ENCODE measurements at places on chromosomes 2 and 18. TPM values are rescaled to one million over a fixed set of nuclear protein-coding genes. Genes with fewer than 3 reads are reported as not detected.

- DNase-seq, result no peak
- H3K4me1 ChIP-seq, result no peaks in the 10 kb centered on the region
- no peak overlapping the region for H3K4me3 ChIP-seq
- no peaks in the 10 kb centered on the region for H3K27me3 ChIP-seq
- no peaks in the 10 kb centered on the region for H3K36me3 ChIP-seq
Measured at GRCh38 chr2:226327830-226328229, 471.8 kb downstream of the IRS1 start.

DNA sequence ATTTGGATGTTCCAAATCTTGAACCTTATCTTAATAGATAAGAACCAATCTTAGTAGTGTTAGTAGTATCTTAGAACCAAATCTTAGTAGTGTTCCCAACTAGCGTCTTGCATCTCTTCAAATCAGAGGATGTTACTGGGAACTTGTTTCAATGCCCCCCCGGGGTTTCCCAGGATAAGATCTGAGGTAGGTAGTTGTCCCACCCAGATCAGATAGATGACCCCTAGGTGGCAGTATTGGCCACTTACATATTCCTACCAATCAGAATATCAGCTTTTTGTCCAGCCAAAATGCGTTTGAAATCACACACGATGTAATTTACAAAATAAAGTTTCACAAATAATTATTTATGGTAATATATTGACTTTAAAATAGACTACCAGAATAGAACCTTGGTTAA is 314.8 kb downstream of the MBD2 start:
- H3K4me3 ChIP-seq, result no peak overlapping the region
- no peak for DNase-seq
- H3K27me3 ChIP-seq, result no peaks in the 10 kb centered on the region
- no peaks in the 10 kb centered on the region for H3K36me3 ChIP-seq

DNA sequence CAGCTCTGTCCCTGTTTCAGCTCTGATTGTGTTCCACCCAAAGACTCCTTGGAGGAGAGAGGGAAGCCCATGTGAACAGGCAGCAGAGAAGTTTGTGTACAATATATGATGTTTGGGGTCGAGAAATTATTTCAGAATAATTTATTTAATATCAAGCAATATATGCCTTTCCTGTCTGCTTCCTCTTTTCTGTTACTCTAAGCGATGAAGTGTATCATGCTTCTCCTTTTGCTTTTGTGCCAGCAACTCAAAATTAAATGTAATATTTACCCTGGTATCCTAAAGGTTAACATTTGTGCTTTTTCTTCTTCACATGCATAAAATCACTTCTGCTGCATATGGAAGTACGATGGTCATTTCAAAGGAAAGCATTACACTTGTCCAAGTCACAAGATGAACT is 2.4 kb upstream of the NTSR2 start:
- DNase-seq, result peak; percentile 28
- peaks cover 5% of the 10 kb centered on the region for H3K27me3 ChIP-seq
- peaks cover 9% of the 10 kb centered on the region for H3K4me1 ChIP-seq
- no peaks in the 10 kb centered on the region for H3K36me3 ChIP-seq

DNA sequence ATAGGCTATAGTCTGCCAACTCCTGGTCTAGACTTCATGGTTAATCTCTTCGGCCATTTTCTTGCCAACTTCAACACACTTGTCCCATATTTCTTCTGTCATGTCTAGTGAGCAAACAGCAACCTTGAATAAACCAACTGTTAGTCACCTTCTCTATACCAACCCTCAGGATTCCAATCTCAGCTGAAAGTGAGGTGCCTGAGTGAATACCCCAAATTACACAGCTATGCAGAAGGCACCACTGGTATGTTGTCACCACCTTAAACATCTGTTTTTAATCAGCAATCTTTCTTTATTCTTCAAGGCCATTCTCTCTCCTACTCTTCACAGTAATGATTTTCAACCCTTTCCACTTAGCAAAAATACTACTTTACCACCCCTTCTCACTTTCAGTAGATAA is 39.3 kb downstream of the THOC1 start:
- H3K27ac ChIP-seq, result no peak overlapping the region
- H3K4me3 ChIP-seq, result no peak overlapping the region
- no peak for DNase-seq
- peaks cover 26% of the 10 kb centered on the region for H3K36me3 ChIP-seq
- no peaks in the 10 kb centered on the region for H3K4me1 ChIP-seq

DNA sequence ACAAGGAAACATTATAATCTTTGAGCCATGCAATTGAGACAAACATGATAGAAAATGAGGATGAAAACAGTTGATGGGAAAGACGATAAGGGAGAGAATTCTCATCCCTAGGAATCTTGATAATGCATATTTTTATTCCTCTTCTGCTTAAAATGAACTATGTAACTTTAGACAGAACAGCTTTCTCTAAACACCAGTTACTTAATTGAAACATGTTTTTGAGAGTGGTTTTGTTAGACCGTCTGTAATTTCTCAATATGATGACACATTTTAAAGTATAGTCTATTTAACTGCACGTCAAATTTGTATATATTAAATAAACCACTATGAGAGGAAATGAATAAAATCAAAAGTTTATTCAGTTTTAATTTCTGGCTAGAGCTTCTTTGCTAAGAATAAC is 1453.9 kb upstream of the NXPH2 start:
- no peak overlapping the region for H3K27ac ChIP-seq
- DNase-seq, result no peak
- no peak overlapping the region for H3K4me3 ChIP-seq
- no peaks in the 10 kb centered on the region for H3K4me1 ChIP-seq

DNA sequence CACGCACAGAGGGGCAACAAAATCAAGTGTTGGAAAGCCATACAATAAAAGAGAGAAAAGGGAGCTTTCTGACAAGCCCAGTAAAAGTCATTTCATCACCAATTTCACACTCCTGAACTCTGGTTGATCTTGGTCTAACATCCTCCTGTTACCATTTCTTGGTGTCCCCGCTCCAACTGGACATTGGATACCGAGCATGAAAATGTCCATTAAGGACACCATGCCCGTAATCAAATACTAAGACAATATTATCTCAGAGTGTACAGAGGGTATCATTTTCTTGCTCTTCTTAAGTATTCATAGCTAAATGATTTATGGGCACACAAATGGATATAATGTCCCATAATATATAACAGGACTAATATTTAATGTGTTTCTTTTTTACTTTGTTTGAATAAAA is 218.9 kb downstream of the EPHA4 start:
- no peak overlapping the region for H3K27ac ChIP-seq
- no peaks in the 10 kb centered on the region for H3K27me3 ChIP-seq
- no peaks in the 10 kb centered on the region for H3K4me1 ChIP-seq
- H3K36me3 ChIP-seq, result no peaks in the 10 kb centered on the region
- H3K4me3 ChIP-seq, result no peak overlapping the region

DNA sequence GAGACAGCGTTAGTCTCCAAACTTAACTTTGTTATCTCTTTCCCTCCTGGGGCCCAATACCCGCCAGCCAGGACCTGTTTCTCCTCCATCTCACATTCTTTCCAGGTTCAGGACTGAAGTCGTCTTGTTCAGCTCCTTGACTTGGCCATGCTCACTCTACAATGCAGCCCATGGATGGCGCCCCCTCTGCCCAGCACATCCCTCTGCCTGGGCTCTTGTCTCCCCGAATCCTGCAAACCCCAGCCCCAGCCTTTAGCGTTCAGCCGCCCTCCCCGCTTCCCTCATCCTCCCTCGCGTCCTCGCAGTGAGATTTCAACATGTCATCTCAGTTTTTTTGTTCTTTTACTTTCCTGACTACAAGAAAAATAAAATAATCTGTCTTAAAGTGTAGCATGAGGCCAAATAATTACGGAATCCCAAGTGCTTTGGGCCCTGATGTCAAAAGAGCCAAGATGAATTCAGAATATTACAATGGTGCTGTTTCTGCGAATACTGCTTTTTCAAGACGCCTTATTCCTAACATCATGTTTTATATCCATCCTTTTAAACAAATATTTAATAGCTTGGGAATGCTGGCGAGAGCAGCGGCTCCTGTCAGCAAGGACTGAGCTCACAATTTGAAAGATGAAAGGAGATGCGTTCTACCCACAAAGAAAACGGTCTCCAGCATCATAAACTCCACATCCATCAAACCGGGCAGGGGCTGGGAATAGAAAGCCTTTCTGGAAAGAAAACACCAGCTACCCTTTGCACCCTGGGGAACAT is 1.0 kb downstream of the FAM178B start:
- peaks cover 4% of the 10 kb centered on the region for H3K4me1 ChIP-seq
- DNase-seq, result no peak
- no peak overlapping the region for H3K4me3 ChIP-seq
- H3K36me3 ChIP-seq, result no peaks in the 10 kb centered on the region
- H3K27me3 ChIP-seq, result no peaks in the 10 kb centered on the region

GRCh38 chr18:78903436-78904178 is 76.0 kb upstream of the SALL3 start:
- no peaks in the 10 kb centered on the region for H3K36me3 ChIP-seq
- no peaks in the 10 kb centered on the region for H3K27me3 ChIP-seq
- no peak overlapping the region for H3K27ac ChIP-seq
- H3K4me3 ChIP-seq, result no peak overlapping the region

DNA sequence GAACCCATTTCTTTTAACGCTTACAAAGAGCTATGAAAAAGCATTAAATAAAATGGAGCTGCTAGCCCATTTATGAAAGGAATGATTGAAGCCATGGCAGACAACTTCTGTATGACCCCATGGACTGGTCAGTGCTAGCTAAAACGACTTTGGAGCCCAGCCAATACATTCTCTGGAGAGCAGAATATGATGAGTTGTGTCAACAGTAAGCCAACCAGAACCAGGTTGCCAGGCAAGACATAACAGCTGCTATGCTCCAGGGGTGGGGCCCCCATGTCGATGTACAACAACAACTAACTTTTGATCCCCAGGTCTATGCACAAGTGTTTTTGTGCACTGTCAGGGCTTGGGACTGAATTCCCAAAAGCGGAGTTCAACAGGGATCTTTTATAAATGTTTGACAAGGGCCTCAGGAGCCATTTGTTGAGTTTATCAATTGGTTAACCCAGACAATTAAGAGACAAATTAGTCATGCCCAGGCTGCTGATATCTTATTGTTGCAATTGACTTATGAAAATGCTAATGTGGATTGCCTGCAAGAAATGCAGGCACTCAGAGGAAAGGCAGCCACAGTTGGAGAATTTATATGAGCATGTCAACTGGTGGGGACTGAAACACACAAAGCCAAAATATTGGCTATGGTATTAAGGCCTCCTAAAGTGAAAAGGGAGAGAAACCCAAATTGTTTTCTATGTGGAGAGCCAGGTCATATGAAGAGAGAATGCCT is 64.6 kb upstream of the MYO3B start:
- H3K27ac ChIP-seq, result no peak overlapping the region
- H3K4me3 ChIP-seq, result no peak overlapping the region
- no peaks in the 10 kb centered on the region for H3K36me3 ChIP-seq
- DNase-seq, result no peak

DNA sequence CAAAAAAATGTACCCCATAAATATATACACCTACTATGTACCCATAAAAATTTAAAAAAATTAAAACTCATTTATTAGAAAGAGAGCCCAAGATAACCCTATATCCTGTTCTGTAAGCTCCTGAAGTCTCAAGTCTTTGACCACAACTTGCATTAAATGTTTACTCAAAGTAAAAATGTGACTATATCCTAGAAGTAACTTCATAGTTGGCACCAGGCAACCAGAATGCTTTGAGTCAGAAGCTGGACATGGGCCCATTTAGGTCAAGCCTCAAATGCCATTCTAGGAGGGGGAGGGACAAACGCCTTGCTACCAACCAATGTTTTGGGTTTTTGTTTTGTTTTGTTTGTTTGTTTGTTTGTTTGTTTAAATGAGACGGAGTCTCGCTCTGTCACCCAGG is 9.3 kb upstream of the TBC1D8 start:
- no peaks in the 10 kb centered on the region for H3K27me3 ChIP-seq
- no peak for DNase-seq

DNA sequence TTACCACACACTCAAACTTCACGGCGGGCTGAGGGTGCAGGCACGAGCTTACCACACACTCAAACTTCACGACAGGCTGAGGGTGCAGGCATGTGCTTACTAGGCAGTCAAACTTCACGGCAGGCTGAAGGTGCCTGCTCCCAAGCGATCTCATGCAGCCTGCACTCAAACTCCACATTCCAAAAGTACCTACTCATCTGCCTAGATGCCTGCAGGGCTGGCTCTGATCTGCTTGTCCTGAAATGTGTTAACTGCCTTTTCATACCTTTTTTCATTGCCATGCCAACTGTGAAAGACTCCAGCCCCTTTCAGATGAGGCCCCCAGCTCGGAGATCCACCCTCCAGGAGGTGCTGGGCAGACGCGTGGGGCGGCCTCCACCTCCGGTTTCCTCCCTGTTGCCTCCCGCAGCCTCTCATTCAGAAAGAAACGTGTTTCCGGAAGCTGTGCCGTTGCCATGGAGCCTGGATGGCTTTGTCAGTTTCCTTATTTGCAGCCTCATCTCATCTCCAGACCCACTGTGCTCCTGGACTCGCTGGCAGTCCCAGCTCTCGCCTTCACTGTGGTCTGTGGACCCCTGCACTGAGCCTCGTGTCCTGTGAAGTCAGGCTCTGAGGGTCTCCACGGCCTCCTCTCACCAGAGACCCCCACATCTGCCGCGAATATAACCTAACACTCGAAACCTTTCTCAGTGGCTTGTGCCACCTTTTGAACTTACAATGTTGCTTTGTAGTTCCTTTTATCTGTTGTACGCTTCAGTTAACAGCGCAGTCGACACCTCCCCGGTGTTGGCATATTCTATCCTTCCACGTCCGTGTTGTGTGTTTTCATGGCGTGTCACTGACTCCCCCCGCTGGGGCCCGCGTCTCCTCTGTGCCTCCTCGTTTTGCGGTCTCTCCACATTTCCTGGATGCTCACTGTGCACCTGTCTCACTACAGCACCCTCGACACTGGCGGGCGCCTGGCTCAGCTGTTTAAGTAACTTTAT is 106.1 kb upstream of the ALKAL2 start:
- DNase-seq, result peak; percentile 65
- H3K36me3 ChIP-seq, result no peaks in the 10 kb centered on the region
- peak overlapping the region; percentile 79 for H3K27ac ChIP-seq
- H3K4me3 ChIP-seq, result peak overlapping the region; percentile 41

- no peak overlapping the region for H3K4me3 ChIP-seq
- no peaks in the 10 kb centered on the region for H3K27me3 ChIP-seq
- H3K36me3 ChIP-seq, result no peaks in the 10 kb centered on the region
- H3K27ac ChIP-seq, result no peak overlapping the region
- H3K4me1 ChIP-seq, result no peaks in the 10 kb centered on the region
Measured at GRCh38 chr2:8614646-8615045, 67.2 kb upstream of the ID2 start.

- no peaks in the 10 kb centered on the region for H3K27me3 ChIP-seq
- H3K4me3 ChIP-seq, result no peak overlapping the region
- DNase-seq, result no peak
- H3K27ac ChIP-seq, result no peak overlapping the region
- no peaks in the 10 kb centered on the region for H3K36me3 ChIP-seq
Measured at GRCh38 chr2:137892739-137893138, 71.5 kb upstream of the HNMT start.

The SCN9A gene
- total RNA-seq, result not detected

The NEU2 gene
- not detected for total RNA-seq

The DNPEP gene
- total RNA-seq, result 91.7 TPM

The KHK gene
- 5.5 TPM for total RNA-seq

The CHST10 gene
- total RNA-seq, result 9.9 TPM

The RNF144A gene
- total RNA-seq, result 1.6 TPM

The ZNF521 gene
- 12.3 TPM for total RNA-seq

The PID1 gene
- total RNA-seq, result not detected
